ENCODE measurements at places on chromosomes 11 and 22. TPM values are rescaled to one million over a fixed set of nuclear protein-coding genes. Genes with fewer than 3 reads are reported as not detected.
A peak's percentile ranks its signal among the peaks of the same experiment; 100 is the strongest.

- peak; percentile 74 for DNase-seq
Measured at GRCh38 chr22:17121233-17122195, at the start of gene TMEM121B. TSS of gene TMEM121B (minus strand) at chr22:17121360. CDS start at chr22:17121127, 233 bp downstream.

DNA sequence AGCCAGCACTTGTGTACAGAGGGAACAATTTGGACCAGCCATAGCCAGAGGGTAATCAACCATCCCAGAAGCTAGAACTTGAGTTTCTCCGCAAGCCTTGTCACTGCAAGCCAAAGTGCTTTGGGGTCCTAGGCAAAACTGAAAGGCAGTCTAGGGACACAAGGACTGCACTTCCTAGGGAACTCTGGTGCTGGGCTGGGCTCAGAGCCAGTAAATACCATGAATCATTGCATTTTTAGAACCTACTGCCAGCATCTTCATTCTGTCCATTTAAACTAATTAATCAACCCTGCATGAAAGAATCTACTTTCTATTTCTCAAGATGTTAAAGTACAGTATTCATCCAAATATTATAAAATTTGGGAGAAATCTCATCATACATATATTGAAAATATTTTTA is 20.0 kb downstream of the PATE3 start:
- no peak for DNase-seq

- peak; percentile 19 for DNase-seq
Measured at GRCh38 chr22:49322861-49323622, 504.6 kb downstream of the BRD1 start.

DNA sequence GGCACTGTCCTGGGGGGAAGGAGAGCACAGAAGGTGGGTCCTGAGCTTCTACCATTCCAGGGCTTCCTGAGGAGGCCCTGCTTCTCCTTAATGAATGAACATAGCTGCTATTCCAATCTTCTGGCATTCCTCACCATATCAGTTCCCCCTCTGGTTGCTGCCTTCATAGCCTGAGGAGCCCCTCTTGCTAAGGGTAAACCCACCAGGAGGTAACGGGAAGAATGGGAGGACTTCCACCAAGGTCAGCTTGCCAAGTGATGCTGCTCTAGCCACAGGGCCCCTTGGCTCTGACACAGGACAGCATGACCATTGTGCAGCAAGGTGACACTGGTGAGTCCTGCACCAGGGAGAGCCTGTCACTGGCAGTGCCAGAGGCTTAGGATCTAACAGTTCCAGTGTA is 1022.5 kb downstream of the TBC1D22A start:
- no peak for DNase-seq

- DNase-seq, result no peak
Measured at GRCh38 chr11:102883141-102883540, 8.4 kb upstream of the MMP12 start.

GRCh38 chr11:116445108-116446047 is 327.4 kb downstream of the BUD13 start:
- no peak for DNase-seq

GRCh38 chr22:23529166-23530103 is 50.7 kb downstream of the IGLL1 start:
- DNase-seq, result peak; percentile 17

DNA sequence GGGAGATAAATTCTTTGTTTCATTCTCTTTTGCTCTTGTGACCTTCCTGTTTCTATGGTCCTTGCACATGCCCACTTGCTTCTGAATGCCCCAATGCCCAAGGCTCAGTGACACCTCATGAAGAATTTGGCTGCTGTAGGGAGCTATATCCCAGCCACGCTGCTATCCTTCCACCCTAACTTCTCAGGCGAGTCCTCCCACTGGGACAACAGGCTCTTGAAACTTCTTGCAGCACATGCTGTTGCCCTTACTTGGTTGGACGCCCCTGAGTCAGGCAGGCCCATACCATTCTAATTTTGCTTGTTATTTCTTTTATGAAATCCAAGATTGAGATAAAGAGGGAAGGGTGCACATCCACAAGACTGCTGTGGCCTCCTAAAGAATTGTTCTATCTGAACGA is 57.6 kb upstream of the BLID start:
- DNase-seq, result no peak

GRCh38 chr11:10323793-10324170 is 18.9 kb downstream of the ADM start:
- no peak for DNase-seq

DNA sequence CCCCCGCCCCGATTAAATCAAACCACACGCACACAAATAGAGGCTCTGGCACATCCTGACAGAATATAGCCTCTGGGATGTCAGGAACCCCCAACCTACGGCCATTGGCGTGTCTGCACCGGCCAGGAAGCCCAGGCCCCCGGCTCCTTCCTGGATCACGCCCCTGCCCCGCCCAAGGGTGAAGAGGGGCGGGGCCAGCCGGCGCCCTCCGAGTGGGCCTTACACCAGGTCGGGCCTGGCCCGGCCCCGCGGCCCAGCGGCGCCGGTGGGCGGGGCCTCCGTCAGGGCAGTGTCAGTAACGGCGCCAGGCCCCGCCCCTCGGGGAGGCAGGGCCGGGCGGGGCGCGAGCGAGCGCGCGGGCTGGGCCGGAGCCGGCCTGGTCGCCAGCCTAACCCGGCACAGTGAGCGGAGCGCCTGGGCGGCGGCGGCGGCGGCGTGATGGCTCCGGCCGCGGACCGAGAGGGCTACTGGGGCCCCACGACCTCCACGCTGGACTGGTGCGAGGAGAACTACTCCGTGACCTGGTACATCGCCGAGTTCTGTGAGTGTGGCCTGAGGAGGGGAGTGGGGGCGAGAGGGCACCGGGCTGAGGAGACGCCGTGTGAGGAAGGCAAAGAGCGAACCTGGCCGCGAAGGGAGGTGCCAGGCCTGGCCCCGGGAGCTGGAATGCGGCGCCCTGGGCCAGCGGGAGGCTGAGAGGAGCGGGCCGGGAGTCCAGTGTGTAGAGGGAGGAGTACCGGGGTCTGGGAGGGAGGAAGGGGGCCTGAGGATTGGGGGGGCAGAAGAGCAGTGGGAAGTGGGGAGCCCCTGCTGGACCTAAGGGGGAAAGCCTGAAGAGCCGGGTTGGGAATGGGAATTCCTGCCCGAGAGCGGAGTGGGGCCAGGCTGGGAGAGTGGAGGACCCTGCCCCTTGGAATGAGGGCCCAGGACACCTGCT is at the start of gene ACER3:
Gene ACER3 (plus strand): TSS at position 380 of the 937 bp plus-strand sequence. CDS start 59 bp downstream, at position 439.
- DNase-seq, result peak; percentile 95

GRCh38 chr22:32127904-32128303 is 31.2 kb downstream of the C22orf42 start:
- DNase-seq, result no peak

DNA sequence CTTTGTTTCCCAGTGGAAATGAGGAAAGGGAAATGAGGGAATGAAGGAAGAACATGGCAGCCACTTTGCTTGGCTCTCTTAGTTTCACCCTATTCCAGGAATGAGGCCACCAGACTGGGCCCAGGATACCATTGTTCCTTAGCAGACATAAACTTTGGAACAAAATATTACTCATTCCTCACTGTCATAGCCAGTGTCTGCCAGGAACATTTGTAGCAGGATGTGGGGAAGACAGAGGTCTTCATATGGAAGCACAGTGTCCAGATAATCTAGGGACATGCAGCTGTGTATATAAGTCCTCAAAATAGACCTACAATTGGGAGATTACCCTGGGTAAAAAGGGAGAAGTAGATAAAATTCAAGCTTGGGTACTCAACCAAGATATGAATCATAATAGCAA is 15.2 kb upstream of the FUT4 start:
- no peak for DNase-seq

DNA sequence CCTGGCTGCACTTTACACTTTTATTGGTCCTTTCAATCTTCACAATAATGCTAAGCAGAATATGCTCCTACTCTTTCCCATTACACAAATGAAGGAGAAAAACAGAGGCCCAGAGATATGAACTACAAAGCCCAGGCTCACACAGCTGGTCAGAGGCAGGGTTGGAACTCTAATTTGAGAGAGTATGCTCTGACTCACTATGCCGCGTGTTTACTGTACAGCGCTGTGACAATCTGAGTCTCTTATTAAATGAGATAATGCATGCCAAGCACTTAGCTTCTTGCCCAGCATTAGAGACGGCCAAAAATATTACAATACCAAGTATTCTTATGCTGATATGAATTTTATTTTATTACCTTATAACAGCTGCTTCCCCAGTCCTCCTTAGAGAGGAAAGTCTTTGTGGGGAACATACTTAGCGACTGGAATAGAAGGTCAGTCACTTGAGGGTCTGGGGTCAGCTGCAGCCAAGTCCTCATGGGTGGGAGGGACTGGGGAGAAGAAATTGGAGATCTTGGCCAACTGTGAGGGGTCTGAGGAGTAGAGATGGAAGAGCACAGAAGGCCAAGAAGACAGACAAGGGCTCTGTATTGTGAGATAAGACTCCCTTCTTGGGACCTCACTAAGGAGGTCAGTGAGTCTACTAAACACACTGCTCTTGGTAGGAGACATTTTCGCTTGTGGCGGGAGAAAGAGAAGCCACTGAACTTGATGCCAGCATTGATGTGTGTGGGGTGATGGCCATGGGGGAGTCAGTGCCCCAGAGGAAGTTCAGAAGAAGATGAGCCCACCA is 150.8 kb upstream of the TIMP3 start:
- no peak for DNase-seq

DNA sequence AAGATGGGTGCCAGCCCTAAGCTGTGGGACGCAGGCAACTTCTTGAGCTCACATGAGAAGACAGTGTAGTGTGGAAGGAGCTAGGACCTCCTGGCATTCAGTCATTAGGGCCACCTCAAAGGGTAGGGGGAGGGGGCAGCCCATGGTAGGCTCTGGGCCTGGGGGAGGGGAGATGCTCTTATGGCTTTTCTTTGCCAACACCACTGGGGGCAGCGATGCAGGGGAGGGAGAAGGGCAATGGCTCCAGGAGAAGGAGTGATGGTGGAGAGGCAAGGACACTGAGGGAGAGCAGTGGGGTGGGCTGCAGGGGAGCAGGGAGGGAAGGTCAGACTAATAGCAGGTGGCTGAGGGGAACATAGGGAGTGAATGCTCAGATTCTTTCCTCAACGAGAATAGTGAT is 63.3 kb upstream of the SUSD2 start:
- DNase-seq, result no peak

DNA sequence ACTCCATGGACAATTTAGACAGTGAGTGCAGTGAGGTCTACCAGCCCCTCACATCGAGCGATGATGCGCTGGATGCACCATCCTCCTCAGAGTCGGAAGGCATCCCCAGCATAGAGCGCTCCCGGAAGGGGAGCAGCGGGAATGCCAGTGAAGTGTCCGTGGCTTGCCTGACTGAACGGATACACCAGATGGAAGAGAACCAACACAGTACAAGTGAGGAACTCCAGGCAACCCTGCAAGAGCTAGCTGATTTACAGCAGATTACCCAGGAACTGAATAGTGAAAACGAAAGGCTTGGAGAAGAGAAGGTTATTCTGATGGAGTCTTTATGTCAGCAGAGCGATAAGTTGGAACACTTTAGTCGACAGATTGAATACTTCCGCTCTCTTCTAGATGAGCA is 51.4 kb downstream of the SPECC1L start:
- DNase-seq, result no peak

- no peak for DNase-seq
Measured at GRCh38 chr11:119447664-119448242, 24.8 kb upstream of the THY1 start.

DNA sequence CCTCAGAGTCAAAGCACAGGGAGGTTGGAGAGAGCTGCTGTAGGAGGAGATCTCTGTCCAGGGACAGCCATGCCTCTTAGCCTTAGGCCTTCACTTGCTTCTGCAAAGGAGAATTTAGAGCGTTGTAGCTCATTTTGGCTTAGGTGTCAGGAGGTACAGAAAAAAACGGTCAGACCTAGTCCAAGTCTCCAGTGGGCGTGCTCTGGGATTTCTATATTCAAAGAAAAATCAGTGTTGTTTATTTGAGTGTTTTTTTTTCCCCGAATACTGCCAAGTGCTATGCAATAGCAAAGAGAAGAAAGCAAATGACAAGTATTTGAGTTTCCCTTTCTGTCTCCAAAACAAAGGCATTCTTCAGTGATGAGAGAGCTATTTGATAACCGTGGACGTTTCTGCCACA is 22.7 kb upstream of the OPCML start:
- no peak for DNase-seq

- no peak for DNase-seq
Measured at GRCh38 chr11:36365907-36366306, 69.8 kb downstream of the PRR5L start.

- no peak for DNase-seq
Measured at GRCh38 chr22:49710746-49711145, 116.9 kb downstream of the BRD1 start.

GRCh38 chr22:44464000-44464399 is 34.0 kb downstream of the RTL6 start:
- DNase-seq, result no peak

- no peak for DNase-seq
Measured at GRCh38 chr11:12841946-12842630, 167.0 kb upstream of the RASSF10 start.

DNA sequence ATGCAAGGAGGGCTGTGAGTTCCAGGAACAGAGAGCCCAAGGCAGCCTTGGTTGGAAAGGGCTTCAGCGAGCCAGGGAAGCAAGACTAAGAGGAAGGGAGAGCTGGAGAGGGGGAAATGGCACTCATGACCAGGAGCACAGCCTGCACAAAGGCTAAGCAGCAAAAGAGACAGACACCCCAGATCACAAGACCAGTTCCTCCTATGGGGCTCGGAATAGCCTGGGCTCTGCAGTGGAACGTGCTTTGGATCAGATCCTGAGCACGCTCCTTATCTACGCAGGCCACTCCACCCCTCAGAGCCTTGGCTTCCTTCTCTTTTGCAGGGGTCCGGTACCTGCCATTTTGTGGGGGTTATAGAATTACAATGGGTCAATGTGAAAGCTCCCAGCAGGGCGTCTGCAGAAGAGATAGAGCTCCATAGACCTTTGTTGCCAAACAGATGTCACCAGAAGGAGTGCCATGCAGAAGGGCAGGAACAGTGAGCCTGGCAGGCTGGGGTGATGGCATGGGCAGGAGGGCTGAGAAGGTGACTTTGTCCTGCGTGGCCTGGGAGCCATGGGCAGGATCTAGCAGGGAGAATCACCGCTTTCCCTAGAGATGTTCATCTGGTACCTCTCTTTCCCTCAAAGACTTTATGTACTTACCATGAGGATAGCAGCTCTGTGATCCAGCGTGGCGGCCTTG is 33.8 kb downstream of the ZC3H7B start:
- no peak for DNase-seq

The OR2AG1 gene
- not detected for polyA plus RNA-seq

The CARD10 gene
- polyA plus RNA-seq, result 4.1 TPM

The SLC17A6 gene
- polyA plus RNA-seq, result not detected

The MYOD1 gene
- 6.8 TPM for polyA plus RNA-seq

The DDIAS gene
- 3.1 TPM for polyA plus RNA-seq

The PCNX3 gene
- 11.4 TPM for polyA plus RNA-seq

The WBP2NL gene
- 0.22 TPM for polyA plus RNA-seq

The IL10RA gene
- polyA plus RNA-seq, result 0.39 TPM

The SAA4 gene
- polyA plus RNA-seq, result not detected

The OR8G1 gene
- polyA plus RNA-seq, result not detected

The RIMBP3C gene
- 0.01 TPM for polyA plus RNA-seq
